ENCODE measurements at places on chromosomes 5 and 9.

- DNase-seq, result no peak
Measured at GRCh38 chr5:111004291-111004690, 67.2 kb upstream of the TSLP start.

GRCh38 chr5:171989276-171989675 lies 17.2 kb downstream of the FBXW11 start:
- no peak for DNase-seq

DNA sequence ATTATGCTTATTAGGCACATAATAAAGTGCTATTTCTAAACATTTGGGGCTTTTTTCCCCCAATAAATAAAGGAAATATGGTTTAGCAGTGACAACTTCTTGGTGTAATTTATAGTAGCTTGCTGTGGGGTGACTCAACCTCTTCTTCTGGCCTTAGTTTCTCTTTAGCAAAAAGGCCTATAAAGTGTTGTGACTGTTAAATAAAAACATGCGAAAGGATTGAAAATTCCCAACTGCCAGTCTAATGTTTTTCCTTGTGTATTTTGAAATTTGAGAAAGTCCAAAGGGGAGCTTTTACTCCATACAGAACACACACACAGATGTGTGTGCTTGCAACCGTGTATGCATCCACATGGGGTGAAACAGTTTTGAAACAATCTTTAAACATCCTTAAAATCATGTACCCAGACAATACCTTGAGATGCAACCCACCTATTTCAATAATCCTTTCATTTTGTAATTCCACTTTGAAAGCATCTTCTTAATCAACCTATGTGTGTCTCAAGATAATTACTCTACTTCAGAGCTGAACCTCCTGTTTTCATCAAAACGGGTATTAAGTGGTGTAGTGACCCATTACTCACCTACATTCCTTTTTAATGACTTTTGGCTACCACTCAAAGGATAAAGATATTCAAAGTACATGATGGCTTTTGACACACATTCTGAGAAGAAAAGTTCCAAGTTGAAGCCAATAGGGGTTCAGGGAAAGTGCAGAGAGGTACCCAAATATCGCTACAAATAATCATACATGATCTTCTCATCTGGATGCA lies 123.8 kb downstream of the DROSHA start:
- no peak for DNase-seq

DNA sequence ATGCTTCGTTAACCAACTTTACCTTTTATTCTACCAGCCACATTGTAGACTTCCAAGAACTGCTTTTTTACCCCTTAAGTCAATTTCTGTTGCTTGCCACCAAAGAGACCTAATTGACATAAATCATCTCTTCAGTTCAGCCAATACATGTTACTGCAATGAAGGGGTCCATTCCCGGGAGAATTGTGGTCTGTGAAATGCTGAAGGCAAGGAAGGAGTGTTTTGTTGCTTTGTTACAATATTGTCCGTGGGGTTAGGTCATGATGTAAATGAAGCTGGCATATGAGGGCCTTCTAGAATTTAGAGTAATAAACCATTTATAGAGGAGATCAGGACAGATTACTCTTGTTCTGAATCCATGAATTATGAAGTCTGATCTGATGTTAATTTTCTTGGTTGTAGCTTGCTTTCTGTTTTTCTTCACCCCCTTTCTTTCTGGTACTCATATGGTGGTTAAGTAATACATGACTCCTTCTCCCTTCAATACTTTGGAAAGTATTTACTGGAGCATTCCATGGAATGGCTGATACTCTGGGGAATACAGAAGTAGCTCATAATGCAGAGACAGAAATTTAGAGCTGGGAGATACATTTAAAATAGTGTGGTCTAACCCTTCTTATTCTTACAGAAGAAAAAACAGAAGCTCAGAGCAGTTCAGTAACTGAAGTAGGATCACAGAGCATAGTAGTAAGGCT lies 297.0 kb upstream of the CLINT1 start:
- no peak for DNase-seq

DNA sequence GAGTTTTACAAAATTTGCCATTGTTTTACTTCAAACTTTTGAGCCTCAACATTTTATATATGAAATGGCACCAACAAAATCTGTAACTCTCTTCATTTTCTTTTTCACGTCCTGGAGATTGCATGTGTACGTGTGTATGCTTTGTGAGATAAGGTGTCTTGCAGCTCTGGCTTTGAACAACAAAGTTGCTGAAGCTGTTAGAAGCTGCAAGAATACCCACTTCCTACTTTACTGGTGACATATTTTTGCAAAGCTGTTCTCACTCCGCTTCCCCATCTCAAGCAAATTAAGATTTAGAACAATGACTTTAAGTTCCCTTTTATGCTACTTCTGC lies 41.8 kb downstream of the FYB1 start:
- no peak for DNase-seq

DNA sequence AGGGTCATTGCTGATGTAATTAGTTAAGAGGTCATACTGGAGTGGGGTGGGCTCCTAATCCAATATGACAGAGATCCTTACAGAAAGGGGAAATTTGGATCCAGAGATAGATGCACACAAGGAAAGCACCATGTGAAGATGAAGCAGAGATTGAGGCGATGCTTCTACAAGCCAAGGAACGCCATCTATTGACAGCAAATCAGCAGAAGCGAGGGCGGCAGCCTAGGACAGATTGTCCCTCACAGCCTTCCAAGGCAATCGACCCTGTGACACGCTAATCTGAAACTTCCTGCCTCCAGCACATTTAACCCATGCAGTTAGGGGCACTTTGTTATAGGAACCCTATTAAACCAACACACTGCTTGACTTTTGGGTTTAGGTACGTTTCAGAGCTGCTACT lies 285.1 kb upstream of the DAP start:
- no peak for DNase-seq

DNA sequence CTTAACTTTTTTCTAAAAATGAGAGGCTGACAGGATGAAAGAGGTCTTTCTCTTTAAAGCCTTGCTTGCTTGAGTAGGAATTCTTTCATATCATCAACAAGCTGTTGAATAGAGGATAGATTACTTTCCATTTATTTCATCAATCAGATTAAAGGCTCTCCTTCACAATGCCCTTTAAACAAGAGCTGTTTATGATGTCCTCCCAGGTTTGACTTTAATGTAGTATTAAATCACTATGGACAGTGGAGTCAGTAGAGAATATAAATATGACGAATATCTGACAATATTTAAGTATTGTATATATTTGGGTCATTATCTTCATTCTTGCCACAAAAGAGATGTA lies 282.0 kb downstream of the ISL1 start:
- DNase-seq, result no peak

GRCh38 chr9:16625811-16626210 lies 244.7 kb downstream of the BNC2 start:
- DNase-seq, result peak; percentile 57

DNA sequence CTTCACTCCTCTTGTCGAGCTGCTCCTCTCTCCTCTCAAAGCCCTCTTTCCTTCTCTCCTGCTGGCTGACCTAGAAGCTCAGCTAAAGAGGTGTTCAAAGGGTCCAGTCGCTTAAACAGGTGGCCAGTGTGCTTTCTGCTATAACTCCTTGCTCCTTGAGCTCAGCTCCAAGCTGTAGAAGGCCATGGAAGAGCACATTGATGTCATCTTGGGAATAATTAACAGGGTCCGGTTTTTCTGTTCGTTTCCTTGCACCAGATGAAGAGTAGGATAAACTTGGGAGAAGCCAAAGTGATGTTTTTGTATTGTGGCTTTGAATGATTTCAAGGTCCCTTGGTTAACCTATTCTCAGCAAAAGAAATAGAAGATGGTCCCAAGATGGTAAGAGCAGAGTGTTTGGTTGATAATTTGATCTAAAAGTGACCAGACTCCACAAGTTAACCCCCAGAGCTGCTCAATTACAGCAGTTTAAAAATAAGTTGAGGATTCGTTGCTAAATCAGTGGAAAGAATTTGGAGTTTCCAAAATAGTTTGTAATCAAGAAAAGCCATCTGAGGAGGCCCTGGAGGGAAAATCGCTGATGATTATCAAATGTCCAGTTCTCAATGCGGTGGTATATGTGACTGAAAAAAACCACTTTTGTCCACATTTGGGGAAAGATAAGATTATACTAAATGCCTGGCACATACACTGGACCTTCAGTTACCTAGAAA lies 148.1 kb downstream of the DOCK8 start:
- DNase-seq, result no peak

All from fibroblast of pulmonary artery (primary cell).